ENCODE measurements at places on chromosomes 16 and 17.
A peak's percentile ranks its signal among the peaks of the same experiment; 100 is the strongest.

DNA sequence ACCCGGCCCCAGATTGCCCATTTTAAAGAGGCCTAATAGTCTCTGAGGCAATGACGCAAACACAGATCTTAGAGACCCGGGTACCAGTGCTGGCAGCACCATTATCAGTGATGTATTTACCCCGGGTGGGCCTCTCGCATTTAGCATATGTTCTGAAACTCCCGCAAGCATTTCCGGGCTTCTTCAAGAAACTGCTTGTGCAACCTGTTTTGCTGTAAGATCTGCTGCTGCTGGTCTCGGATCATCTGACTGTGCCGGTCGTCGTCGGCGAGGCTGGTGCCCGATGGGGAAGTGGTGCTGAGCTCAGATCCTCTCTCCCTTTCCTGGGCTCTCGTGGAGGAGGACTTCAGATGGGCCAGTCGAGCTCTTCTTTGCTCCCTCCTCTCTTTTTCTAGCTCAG is 12.5 kb downstream of the CEP295NL start:
- DNase-seq = no peak
- H3K4me1 ChIP-seq = no peaks in the 10 kb centered on the region
- H3K27me3 ChIP-seq = no peaks in the 10 kb centered on the region
- H3K36me3 ChIP-seq = no peaks in the 10 kb centered on the region

GRCh38 chr17:76188213-76189016 is 47.4 kb upstream of the FOXJ1 start:
- H3K4me3 ChIP-seq = no peak overlapping the region
- H3K27ac ChIP-seq = no peak overlapping the region
- no peak for DNase-seq
- H3K36me3 ChIP-seq = no peaks in the 10 kb centered on the region
- H3K27me3 ChIP-seq = no peaks in the 10 kb centered on the region

DNA sequence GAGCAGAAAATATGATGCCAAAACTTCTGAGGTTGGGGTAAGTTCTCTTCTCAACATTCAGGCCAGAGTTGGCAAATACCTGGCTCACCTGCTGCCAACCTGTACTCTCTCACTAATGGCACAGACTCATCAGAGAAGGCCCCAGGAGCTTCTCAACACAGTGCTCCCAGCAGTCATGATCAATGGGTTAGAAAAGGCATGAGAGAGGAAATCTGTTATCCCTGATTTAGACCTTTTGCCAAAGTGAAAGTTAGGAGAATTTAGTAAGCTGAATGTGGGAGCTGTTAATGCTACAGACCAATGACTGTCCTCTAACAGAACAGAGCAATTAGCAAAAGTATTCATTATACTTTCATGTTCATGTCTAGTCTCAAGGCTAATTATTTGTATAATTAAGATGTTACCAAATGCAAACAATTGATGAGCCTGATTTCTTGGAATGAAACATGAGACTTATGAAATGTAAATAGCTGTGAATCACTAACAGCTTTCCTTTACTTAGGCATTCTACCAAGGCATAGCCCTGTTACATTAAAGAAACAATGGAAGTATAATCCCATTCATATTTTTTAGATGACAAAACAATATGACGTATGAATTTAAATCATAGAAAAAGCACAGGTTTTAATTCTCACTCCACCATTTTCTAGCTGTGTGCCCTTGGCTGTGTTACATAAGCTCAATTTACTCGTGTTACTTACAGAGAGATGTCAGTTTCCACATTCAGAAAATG is 68.7 kb upstream of the MARCHF10 start:
- H3K4me1 ChIP-seq = peaks cover 46% of the 10 kb centered on the region
- no peak for DNase-seq
- no peak overlapping the region for H3K4me3 ChIP-seq
- no peaks in the 10 kb centered on the region for H3K27me3 ChIP-seq
- no peaks in the 10 kb centered on the region for H3K36me3 ChIP-seq

GRCh38 chr17:46832945-46833839 is 14.7 kb upstream of the WNT3 start:
- H3K27me3 ChIP-seq = no peaks in the 10 kb centered on the region
- peak; percentile 52 for DNase-seq
- peaks cover 9% of the 10 kb centered on the region for H3K4me1 ChIP-seq
- H3K27ac ChIP-seq = no peak overlapping the region

- no peaks in the 10 kb centered on the region for H3K36me3 ChIP-seq
- H3K27me3 ChIP-seq = no peaks in the 10 kb centered on the region
- peaks cover 9% of the 10 kb centered on the region for H3K4me1 ChIP-seq
- H3K4me3 ChIP-seq = no peak overlapping the region
- H3K27ac ChIP-seq = no peak overlapping the region
Measured at GRCh38 chr17:66906321-66907278, 57.9 kb upstream of the CACNG4 start.

DNA sequence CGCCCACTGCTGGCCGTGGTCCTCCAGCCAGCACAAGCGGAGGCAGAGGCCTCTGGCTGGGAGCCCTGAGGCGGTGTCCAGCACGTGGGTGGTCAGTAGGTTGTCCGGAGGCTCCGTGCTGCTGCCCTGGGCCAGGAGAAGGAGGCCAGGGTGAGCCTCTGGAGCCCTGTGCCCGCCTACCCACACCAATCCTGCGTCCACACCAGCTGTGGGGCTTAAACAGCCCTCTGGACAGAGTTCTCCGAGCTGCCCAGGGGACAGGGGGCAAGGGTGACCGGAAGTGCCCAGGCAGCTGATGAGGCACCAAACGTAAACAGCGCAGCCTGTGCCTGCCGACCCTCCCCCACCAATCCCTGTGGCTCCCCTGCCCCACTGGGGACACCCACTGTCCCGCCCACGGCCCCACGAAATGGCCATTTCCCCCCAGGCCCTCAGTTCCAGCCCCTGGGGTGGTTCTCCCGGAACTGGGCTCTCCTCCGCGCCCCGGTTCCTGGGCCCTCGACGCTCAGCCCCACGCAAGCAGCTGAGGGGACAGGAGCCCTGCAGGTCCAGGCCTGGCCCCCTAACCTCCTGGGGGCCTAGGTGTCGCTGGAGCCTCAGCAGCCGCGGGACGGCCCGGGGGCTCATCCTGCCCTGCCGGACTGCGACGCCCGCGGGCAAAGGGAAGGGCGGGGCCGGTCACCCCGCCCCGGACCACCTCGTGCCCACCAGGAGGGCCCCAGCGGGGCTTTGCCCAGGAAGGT is 27.9 kb upstream of the DBNDD1 start:
- H3K4me1 ChIP-seq = peaks cover 5% of the 10 kb centered on the region
- H3K27ac ChIP-seq = no peak overlapping the region
- peak; percentile 54 for DNase-seq
- H3K4me3 ChIP-seq = peak overlapping the region; percentile 11
- H3K27me3 ChIP-seq = peaks cover 19% of the 10 kb centered on the region
- H3K36me3 ChIP-seq = no peaks in the 10 kb centered on the region

- no peak overlapping the region for H3K27ac ChIP-seq
- H3K27me3 ChIP-seq = no peaks in the 10 kb centered on the region
- no peak for DNase-seq
- peaks cover 41% of the 10 kb centered on the region for H3K4me1 ChIP-seq
- H3K36me3 ChIP-seq = no peaks in the 10 kb centered on the region
Measured at GRCh38 chr17:61335845-61336655, 63.6 kb upstream of the TBX2 start.

DNA sequence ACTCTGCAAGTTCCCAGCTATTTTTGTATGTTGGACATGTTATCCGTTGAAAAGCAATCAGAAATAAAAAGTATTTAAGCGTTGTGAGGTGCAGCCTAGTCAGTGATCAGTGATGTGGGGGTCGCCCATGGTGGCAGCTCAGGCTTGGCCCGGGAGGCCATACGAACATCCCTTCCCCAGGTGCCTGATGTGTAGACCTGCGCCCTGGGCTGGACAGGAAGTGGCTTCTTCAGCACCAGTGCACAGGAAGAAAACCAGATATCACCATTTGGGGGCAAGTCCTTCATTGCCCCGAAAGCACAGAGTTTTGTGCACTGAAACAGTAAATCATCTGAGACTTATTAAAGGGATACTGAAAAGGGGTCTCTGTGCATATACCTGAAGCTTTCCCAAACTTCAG is 98.9 kb downstream of the SOCS1 start:
- no peak overlapping the region for H3K4me3 ChIP-seq
- H3K27me3 ChIP-seq = no peaks in the 10 kb centered on the region
- H3K36me3 ChIP-seq = no peaks in the 10 kb centered on the region
- no peak overlapping the region for H3K27ac ChIP-seq
- no peak for DNase-seq

DNA sequence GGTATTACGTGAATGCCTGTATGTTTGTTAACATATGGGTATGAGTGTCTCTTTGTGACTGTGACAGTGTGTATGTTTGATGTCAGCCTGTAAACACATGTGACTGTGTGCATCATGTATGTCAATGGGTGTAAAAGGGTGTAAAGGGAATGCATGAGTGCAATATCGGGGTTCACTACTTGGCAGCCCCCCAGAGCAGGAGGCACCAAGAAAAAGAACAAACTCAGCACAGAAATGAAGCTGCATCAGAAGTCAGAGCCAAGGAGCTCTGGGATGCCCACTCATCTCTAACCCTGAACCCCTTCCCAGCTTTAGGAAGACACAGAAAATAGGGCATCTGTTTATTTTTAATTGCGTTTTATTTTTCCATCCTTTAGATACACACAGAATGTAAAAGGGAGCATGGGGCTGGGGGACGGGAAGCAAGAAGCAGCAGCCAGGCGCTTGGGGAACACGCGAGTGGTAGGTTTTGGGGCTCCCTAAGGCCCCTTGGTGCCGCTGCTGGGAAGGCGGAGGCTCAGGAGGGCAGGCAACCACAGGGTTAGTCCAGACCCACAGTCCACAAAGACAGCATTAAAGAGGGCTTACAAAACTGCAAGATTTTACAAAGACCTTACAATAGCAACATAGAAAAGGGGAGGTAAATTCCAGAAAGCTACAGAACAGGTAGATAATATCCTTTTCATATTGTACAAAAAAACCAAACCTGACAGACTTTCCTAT is 2.3 kb upstream of the HOXB6 start:
- peaks cover 100% of the 10 kb centered on the region for H3K27me3 ChIP-seq
- no peaks in the 10 kb centered on the region for H3K4me1 ChIP-seq
- H3K27ac ChIP-seq = no peak overlapping the region
- H3K36me3 ChIP-seq = no peaks in the 10 kb centered on the region
- H3K4me3 ChIP-seq = no peak overlapping the region

GRCh38 chr16:87437327-87437726 is 45.2 kb downstream of the MAP1LC3B start:
- no peak overlapping the region for H3K27ac ChIP-seq
- H3K36me3 ChIP-seq = no peaks in the 10 kb centered on the region

DNA sequence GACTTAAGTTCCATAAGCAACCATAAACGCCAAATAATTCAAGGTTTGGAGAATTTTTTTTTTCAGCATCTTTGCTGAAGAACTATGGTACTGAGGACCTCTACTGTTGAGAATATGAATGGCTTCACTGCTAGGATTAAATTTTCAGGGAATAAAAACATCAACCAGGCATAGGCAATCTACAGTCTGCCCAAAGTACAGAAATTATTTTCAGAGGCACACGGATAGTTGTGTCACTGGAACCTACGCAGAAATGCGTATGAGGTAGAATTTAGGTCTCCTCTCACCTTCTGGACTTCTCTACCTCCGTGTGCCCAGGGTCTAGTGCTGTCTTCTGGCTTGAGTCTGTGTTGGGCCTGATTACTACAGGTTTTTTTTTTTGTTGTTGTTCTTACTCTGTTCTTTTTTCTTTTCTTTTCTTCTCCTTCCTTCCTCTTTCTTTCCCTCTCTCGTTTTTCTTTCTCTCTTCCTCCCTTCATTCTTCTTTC is 39.7 kb downstream of the NACA2 start:
- peaks cover 2% of the 10 kb centered on the region for H3K27me3 ChIP-seq
- peak; percentile 42 for DNase-seq
- H3K4me3 ChIP-seq = no peak overlapping the region
- no peaks in the 10 kb centered on the region for H3K4me1 ChIP-seq
- H3K27ac ChIP-seq = no peak overlapping the region
- H3K36me3 ChIP-seq = no peaks in the 10 kb centered on the region

DNA sequence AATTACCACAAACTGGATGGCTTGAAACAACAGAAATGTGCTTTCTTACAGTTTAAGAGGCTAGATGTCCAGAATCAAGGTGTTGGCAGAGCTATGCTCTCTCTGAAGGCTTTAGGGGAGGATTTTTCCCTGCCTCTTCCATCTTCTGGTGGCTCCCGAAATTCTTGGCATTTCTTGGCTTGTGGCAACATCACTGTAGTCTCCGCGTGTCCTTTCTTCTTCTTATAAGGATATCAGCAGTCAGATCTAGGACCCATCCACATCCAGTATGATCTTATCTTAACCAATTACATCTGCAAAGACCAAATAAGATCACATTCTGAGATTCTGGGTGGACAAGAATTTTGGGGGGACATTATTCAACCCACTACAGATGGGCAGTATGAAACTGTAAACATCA is 119.2 kb upstream of the PMFBP1 start:
- no peak overlapping the region for H3K4me3 ChIP-seq
- H3K27me3 ChIP-seq = no peaks in the 10 kb centered on the region
- H3K4me1 ChIP-seq = no peaks in the 10 kb centered on the region
- H3K36me3 ChIP-seq = no peaks in the 10 kb centered on the region
- DNase-seq = no peak
- H3K27ac ChIP-seq = no peak overlapping the region

GRCh38 chr17:74252211-74252610 is 21.8 kb upstream of the DNAI2 start:
- H3K4me1 ChIP-seq = no peaks in the 10 kb centered on the region
- no peaks in the 10 kb centered on the region for H3K27me3 ChIP-seq
- no peak for DNase-seq
- H3K27ac ChIP-seq = no peak overlapping the region
- H3K36me3 ChIP-seq = no peaks in the 10 kb centered on the region
- no peak overlapping the region for H3K4me3 ChIP-seq

DNA sequence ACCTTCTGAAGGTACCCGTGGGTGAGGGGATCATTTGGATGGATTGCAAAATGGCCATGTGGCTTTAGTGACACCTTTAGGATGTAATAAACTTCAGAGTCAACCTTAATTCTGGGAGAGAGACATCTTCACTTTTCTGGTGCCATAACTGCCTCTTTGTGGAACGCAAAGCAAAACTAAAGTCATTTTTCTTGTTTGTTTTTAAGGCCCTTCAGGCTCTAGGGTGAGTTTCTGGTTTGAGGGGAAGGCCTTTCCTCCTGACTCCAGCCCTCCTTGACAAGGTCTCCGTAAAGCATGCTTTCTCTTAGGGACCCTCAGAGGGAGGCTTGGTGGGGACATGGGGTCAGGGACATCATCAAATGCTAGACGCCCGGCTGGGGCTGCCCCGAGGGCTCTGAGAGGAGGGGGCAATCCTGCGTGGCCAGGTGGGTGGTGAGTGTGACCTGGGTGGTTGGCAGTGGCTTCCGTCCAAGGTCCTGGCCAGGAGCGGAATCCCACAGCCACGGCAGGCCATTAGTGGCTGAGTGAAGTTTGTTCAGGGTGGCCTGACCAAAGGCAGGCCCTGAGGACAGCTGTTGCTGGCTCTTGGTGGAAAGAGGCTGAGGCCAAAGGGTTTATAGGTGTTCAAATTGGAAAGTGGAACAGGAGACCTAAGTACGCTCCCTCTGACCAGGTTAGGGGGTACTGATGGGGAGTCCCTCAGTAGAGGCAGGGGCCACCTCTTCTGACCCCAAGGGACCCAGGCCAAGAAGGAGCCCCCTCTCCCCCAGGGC is 112.2 kb downstream of the METRNL start:
- DNase-seq = no peak
- no peak overlapping the region for H3K4me3 ChIP-seq
- H3K4me1 ChIP-seq = no peaks in the 10 kb centered on the region
- no peak overlapping the region for H3K27ac ChIP-seq
- no peaks in the 10 kb centered on the region for H3K36me3 ChIP-seq
- H3K27me3 ChIP-seq = no peaks in the 10 kb centered on the region
